ENCODE measurements at places on chromosomes 3 and 15. TPM values are rescaled to one million over a fixed set of nuclear protein-coding genes. Genes with fewer than 3 reads are reported as not detected.

Gene CPNE4
- total RNA-seq = not detected

Gene HDAC11
- total RNA-seq = 40.4 TPM

Gene GRIP2
- 12.6 TPM for total RNA-seq

Gene GOLGA8J
- not detected for total RNA-seq

Gene DRD3
- not detected for total RNA-seq

Gene DAZL
- not detected for total RNA-seq

Gene DUOXA2
- not detected for total RNA-seq

Gene TRIM69
- 13.5 TPM for total RNA-seq

Gene CD86
- 2.4 TPM for total RNA-seq

Gene CIP2A
- 0.61 TPM for total RNA-seq

Gene B3GNT5
- 20.0 TPM for total RNA-seq

Gene CCDC9B
- total RNA-seq = 55.1 TPM

Gene RAP2B
- 1.7 TPM for total RNA-seq

Gene LOXL1
- 4.9 TPM for total RNA-seq

Gene PIGZ
- total RNA-seq = 7.5 TPM

Gene CYP1A1
- 0.71 TPM for total RNA-seq

Gene NMNAT3
- total RNA-seq = 15.5 TPM

Gene DNAJB8
- not detected for total RNA-seq

Gene SPSB4
- 0.35 TPM for total RNA-seq

Gene TMEM158
- total RNA-seq = 0.31 TPM

Gene CRYGS
- not detected for total RNA-seq

Gene NR2E3
- not detected for total RNA-seq

Gene LEKR1
- total RNA-seq = not detected

Gene TGM4
- not detected for total RNA-seq

Gene CHDH
- total RNA-seq = 3.1 TPM

Gene TRH
- not detected for total RNA-seq

Gene TMEM212
- not detected for total RNA-seq

Gene RNU5B-1
- total RNA-seq = not detected

Gene NRG4
- total RNA-seq = 3.6 TPM

Gene EOMES
- not detected for total RNA-seq

Gene MAGEL2
- total RNA-seq = 0.09 TPM

Gene ISL2
- total RNA-seq = not detected

Gene CD200R1
- total RNA-seq = 0.29 TPM

Gene SLC28A1
- not detected for total RNA-seq

Gene CFAP91
- total RNA-seq = 0.11 TPM

Gene GATA2
- 14.4 TPM for total RNA-seq

Gene PPM1L
- 85.0 TPM for total RNA-seq

Gene MAPKAPK3
- 445 TPM for total RNA-seq

Gene RLBP1
- not detected for total RNA-seq

Gene HTR3E
- not detected for total RNA-seq

Gene TICRR
- not detected for total RNA-seq

Gene ASB14
- 3.4 TPM for total RNA-seq

Gene GCNT3
- 0.07 TPM for total RNA-seq

Gene ZMYND10
- total RNA-seq = not detected

Gene PAQR9
- total RNA-seq = 0.27 TPM

Gene SLC2A2
- not detected for total RNA-seq

Gene SCN11A
- not detected for total RNA-seq

Gene GOLGA6L9
- total RNA-seq = 2.2 TPM

Gene SKOR1
- total RNA-seq = 2.1 TPM

Gene TRPM1
- not detected for total RNA-seq

Gene GOLGA8T
- not detected for total RNA-seq

Gene NCBP2
- 28.0 TPM for total RNA-seq

Gene PPP1R14D
- total RNA-seq = not detected
